ENCODE measurements at places on chromosomes 1 and 21. TPM values are rescaled to one million over a fixed set of nuclear protein-coding genes. Genes with fewer than 3 reads are reported as not detected.

- DNase-seq, result no peak
Observed at GRCh38 chr1:232170909-232171308, 459.0 kb downstream of the SIPA1L2 start.

DNA sequence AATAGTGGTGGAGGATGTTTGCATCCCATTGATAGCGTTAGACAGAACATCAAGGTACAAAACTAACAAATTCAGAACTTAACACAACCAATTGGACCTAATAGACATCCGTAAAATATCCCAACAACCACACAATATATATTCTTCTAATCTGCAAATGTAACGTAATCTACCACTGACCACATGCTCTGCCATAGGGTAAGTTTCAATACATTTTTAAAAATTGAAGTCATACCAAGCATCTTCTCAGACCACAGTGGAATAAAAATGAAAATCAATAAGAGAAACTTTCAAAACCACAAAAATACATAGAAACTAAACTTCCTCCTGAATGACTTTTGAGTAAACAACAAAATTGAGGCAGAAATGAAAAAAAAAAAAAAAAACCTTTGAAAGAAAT, 1087.5 kb downstream of the KCNT2 start:
- no peak for DNase-seq

DNA sequence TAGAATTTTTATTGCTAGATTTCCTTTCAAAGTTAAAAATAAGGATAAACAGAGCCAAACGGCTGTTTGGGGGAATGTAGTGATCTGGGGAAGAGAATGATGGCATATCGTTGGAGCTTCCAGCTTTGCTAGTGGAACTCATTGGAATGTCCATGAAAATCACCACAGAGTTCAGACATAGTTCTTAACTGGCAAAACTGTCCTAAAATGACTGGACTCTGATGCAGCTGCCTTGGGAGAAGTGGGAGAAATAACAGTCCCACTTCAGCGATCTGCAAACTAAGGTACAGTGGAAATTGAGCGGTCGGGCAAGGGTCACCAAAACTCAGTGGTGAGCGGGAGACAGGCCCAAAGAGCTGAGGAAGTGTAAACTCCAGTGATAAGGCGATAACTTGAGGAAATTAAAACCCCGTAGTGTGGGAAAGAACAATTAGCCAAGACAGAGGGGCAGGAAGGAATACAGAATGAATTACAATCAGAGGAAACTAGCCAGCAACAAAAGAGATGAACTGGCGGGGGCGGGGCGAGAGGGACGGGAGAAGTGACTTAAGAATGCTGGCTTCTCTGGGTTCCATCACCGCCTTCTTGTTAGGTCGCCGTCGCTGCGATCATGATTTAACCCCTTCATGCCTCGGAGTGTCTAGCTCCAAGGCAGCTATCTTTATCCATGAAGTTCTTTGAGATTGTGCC, 89.8 kb upstream of the ARHGAP29 start:
- DNase-seq, result no peak

- DNase-seq, result no peak
Observed at GRCh38 chr1:87678266-87678665, 349.6 kb downstream of the LMO4 start.

DNA sequence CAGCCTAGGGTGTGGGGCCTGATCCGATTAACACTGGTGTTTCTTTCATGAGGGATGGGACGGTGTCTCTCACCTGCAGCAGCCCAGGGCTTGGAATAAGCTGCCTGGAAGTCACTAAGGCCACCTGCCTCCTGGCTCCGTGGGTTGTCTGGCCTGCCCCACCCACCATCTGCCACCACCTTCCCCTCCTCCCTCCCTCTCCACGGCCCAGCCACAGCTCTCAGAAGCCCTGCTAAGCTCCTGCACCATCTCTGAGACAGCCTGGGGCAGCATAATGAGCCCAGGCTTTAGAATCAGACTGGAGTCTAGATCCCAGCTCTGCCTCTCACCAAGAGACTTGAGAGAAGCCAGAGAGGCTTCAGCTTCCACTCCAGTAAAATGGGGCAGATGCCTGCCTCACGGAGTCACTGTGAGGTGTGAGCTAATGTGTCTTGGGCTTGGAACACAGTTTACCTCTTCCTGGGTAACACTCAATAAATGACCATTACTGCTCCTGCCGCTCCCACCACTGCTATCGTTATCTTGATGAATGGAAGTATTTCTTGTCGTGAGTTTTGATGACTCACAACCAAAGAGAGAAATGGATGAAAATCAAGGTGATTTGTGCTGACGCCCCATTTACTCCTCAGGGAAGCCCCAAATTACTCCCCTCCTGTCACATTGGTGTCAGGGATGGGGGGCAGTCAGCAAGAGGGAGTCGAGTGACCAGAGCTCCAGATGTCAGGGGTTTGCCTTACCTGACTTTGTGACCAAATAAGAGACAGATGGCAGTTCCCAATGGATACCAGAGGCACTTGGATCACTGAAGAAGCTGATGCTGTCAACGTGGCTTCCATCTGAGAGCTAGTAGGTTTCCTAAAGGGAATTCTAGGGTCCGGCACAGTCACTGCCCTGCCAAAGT, 23.5 kb upstream of the C1QA start:
- no peak for DNase-seq

GRCh38 chr1:204473400-204473965, 21.1 kb downstream of the PIK3C2B start:
- DNase-seq, result no peak

DNA sequence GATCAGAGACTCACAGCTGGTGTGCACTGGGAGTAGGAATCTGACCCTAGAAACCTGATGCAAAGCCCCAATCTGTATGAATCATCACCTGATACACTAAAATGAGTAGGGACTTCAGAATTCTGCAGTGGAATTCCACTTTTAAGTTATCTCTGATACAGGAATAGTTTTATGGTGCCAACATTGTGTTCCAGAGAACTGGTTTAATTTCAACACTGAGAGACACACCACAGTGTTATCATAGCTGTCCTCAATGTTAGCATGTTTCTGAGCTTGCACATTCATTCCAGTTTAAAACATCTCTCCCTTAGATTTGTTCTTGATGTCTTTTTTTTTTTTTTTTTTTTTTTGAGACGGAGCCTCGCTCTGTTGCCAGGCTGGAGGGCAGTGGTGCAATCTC, 7.1 kb downstream of the UTS2 start:
- DNase-seq, result no peak

DNA sequence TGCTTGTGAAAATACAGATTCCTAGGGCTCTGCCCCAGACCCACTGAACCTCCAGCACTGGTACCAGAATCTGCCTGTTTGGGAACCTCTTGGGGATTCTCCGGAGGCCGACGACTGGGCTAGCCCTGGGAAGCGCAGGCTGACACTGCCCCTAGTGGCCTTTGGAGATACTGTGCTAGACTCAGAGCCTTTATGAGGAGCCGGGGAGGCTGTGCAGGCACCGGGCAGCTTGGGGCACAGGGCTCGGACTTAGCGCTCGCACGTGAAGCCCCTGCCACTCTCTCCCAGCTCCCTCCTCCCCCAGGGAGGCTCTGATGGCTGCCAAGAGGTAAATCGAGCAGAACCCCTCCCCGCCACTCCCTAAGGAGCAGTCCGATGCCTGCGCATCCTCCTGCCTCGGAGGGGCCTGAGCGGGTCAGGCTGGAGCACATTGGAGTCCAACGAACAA, 144.6 kb upstream of the TNR start:
- DNase-seq, result peak; percentile 36

GRCh38 chr21:18340387-18340942, 63.1 kb downstream of the TMPRSS15 start:
- no peak for DNase-seq

GRCh38 chr1:9194024-9194423, 40.5 kb upstream of the H6PD start:
- DNase-seq, result no peak

- peak; percentile 44 for DNase-seq
Observed at GRCh38 chr1:111769517-111770146, 13.9 kb downstream of the DDX20 start.

Gene GPATCH4
- total RNA-seq, result 43.2 TPM

Gene PDC
- not detected for total RNA-seq

Gene IGSF9
- 0.05 TPM for total RNA-seq

Gene USP1
- 68.4 TPM for total RNA-seq

Data from activated CD4-positive, alpha-beta memory T cell treated with anti-CD3 and anti-CD28 coated beads for 36 hours (primary cell).